Mesenteric fat pad (tissue), 1 donor: ENCODE measurements at places on chromosomes 11 and 22.

GRCh38 chr11:12592283-12592682, 81.9 kb upstream of the TEAD1 start:
- DNase-seq, result no peak

DNA sequence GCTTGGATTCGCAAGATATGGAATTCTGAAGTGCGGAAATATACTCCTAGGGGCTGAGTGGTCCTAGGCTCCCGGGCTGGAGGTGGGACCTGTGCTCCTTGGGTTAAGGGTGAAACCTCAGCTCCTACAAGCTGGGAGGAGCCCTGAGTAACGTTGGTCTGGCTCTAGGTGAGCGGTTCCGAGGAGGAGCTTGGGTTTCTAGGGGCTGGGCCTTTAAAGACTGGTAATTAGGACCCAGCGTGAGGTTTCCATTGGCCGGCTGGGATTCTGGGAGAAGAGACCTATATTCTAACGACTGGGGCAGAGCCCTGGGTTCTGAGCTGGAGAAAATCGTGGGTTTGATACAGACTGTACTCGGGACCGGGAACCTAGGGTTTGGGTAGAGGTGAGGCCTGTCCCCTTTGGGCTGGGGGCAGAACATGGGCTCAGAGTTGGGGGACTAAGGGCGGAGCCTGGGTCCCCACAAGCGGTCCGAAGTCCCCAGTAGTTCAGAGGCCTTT, 882 bp upstream of the MAP4K2 start:
- DNase-seq, result no peak

- DNase-seq, result no peak
These were observed 21.6 kb downstream of the APOL1 start for GRCh38 chr22:36274531-36274930.

- no peak for DNase-seq
These were observed 32.5 kb upstream of the NUCB2 start for GRCh38 chr11:17244046-17244445.

DNA sequence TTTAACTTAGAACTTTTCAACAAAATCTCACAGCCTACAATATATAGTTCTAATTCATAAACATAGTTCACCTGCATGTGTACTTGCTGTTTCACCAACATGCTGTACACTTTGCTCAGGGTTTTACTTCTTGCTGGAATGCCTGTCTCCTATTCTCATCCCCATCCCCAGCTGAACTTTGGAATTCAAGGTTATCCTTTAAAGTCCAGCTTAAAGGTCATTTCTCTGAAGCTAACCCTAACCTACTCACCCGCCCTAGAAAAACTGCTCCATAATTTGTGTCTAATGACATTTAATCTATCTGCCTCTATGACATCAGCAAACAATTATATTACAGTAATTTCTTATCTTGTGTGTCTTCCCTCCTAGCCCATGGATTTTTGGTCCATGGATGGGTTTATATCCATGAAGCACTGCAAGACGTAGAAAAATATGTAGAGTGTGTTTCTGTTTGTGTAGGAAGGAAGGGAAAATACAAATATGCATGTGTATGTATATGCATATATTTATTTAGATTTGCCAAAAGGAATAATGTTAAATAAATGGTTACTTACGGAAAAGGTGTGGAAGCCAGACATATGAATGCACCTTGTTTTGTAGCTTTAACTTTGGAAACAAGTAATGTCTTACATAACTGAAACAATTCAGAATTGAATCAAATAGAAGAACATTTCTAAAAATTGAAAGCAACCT, 99.5 kb upstream of the APOA1 start:
- no peak for DNase-seq

DNA sequence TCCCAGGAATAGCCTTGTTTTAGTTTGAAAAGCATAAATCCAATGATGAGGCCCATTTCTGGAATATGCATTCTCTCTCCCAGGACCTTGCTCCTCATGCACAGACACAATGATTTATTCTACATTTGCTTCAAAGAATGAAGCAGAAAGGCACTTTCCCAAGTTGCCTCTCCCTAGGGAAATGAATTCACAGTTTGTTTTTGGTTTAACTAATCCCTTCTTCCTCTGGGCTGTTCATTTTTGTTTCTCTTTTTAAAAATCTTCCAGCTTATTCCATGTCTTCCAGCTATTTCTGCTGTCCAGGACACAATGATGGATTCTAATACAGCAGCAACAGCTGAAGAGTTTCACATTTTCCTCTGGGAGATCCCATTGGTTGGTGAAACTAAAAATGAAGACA, 1529.2 kb upstream of the TENM4 start:
- no peak for DNase-seq

DNA sequence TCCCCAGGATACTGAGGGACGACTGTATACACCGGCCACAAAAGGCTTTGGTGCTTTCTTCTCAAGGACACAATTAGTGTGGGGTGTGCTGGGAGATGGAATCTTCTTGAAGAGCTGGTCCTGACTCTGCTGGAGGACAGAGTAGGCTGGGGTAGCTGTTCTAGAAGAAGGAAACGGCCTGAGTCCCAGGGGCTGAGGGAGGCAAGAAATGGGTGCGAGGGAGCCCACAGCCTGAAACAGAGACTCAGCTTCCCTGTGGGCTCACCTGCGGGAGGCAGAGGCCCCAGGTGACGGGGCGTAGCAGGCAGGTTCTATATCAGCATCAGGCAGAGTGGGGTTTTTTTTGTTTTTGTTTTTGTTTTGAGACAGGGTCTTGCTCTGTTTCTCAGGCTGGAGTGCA, 36.6 kb downstream of the PARVG start:
- DNase-seq, result no peak

DNA sequence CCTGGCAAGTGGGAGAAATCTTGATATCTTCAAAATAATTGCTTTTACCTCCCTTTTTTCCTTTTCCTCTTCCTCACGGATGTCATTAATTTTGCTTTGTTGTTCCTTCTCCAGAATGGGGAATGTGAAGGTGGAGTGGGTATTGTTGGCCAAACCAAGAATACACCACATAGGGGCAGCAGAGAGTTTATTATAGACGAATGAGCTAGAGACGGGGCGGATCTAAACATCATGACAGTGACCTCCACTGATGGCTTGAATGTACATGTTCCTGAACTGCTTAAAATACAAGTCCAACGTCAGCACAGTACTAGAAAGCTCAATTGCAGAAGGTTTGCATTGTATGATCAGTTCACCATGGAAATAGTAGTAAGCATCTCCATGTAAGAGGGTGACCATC, 122.3 kb upstream of the SNX19 start:
- DNase-seq, result no peak

- no peak for DNase-seq
These were observed 27.1 kb downstream of the BRD1 start for GRCh38 chr22:49800408-49801238.

DNA sequence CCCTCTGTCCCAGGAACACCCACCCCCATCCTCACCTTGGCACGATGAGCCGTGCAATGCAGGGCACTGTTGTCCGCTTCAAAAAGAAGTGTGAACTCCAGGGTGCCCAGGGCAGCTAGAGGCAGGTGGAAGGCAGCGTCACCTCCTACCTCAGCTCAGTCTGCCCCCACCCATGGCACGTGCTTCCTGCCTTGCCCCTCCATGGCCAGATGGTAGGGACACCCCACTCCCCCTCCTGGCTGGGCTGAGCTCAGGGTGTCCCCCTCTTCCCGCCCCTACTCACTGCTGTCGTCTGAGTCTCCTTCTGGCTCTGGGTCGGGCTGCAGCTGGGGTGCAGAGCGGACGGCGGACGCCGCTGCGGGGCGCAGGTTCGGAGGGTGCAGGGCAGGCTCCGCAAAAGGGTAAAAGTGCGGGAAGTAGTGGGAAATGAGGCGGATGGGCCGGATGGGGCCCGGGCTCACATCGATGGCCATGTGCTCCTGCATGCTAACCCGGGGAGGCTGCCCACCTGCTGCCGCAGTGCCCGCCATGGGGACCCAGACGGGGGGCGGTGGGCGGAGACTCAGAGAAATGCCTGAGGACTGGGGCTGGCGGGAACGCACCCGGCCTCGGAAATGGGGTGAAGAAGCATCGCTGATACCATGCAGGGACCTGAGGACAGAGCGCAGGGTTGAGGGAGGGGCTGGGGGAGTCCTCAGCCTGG, 9.1 kb downstream of the NDUFV1 start:
- DNase-seq, result no peak

- no peak for DNase-seq
These were observed 85.2 kb downstream of the RELT start for GRCh38 chr11:73461335-73461840.

DNA sequence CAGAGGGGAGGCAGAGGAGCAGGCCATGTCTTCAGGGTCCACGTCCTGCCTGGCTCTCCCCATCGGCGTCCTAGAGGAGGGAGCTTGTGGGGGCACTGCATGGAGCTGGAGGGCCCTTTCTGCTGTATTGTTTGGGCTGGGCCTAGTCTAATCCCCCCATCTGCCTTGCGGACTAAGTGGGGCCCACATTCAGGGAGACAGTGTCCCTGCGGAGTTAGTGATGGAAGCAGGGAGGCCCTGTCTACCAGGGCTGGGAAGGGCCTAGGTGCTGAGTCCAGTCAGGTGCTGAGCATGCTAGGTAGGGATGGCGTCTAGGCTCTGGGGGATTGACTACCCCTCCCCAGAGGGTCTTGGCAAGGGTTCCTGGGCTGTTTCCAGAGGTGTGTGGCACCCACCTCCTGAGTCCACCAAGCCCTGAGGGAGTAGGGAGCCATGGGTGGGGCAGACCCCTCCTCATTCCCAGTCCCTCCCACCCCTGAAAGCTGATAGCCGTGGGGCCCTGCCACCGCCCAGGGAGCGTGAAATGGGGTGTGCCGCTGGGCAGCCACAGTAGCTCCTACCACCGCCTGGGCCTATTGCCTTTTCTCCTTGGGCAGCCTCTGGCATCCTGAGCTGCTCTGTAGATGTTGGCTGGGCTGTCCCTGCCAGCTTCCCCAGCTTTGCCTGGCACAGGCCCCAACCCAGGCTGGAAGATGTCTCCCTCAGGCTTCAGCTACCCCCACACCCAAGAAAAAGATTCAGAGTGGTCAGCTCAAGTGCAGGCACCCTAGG, 1.9 kb upstream of the POLD4 start:
- no peak for DNase-seq

GRCh38 chr11:72985645-72986044, 156.5 kb downstream of the FCHSD2 start:
- no peak for DNase-seq

DNA sequence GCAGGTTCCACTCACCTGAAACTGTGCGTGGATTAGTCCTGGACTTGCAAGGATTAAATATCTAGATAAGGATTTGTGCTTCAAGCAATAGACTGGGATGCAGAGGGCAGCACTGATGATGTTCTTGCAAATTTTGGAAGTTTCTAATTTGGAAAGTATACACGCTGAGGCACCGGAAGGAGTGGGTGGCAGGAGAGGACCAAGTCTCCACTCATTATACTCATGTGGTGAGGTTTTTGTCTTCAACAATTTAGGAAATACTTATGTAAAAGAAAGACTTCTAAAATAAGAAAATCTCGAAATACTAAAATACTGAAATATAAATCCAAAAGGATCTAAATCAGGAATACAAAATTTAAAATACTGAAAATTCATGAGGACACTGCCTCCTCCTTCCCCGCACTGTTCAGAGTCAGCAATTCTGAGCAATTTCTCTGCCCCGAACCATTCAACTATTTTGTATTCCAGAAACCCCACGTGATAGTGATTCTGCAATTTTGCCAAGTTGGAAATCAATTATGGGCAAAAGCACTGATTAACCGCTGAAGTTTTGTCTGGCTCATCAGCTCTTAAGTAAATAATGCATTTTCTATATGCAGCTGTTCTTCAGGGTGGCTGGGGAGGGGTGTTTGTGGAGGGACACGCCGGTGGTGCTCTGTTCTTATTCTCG, 47.0 kb upstream of the CLMP start:
- no peak for DNase-seq

GRCh38 chr11:78248903-78249302, 60.2 kb downstream of the USP35 start:
- DNase-seq, result no peak

- DNase-seq, result no peak
These were observed 60.6 kb downstream of the SMCO4 start for GRCh38 chr11:93482556-93482955.

DNA sequence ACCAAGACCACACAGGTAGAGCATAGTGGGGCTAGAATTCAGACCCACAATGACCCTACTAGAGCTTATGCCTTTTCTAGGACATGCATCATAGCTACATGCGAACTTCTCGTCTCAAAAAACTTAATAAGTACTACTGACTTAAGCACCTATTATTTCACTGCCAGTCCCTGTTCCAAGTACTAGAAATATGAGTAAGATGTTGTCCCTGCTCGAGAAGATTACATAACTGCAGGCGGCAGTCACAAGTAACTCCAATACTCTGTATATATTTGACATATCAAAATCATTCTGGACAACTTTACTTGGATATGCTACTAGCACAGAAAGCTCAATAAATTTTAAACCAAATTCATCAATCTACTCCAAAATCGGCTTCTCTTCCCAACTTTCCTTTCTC, 235.0 kb downstream of the TTC28 start:
- DNase-seq, result no peak

DNA sequence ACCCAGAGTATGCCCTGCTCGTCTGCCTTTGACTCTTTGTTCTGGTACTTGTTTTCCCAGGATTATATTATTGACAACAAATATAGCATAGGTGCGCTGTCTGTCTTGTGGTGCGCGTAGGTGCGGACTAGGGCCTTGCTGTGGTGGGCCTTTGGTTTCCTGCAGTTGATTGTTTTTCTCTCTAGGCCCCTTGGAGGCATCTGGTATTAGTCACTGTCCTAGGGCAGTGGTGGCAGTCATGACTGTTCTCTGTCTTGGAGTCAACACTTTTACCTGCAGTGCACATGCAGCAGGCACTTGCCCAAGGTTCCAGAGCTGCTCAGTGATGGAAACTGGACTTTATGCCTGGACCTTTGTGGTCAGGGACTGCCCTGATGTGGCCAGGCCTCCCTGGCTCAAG, 18.6 kb downstream of the PPP6R2 start:
- DNase-seq, result no peak

DNA sequence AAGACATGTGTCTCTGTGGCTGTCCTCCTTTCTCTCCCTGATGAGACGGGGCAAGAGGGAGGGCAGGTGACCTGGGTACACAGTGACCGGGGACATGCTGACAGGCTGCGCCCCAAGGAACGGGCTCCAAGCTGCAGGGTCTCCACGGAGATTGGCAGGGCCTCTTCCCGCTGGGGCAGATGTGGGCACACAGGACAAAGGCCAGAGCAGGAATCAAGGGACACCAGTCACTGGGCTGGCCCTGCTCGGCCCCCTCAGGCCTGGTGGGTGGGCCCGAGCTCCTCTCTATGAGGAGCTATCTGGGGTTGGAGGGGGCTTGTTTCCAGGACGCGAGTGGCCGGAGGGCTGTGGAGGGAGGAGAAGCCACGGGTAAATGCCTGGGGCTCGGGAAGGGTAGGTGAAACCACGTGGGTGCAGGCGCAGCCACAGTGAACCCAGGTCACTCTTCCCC, 11.2 kb downstream of the PNPLA5 start:
- DNase-seq, result peak; percentile 75

GRCh38 chr11:111186308-111186915, 59.1 kb upstream of the POU2AF2 start:
- no peak for DNase-seq
